ENCODE measurements at places on chromosomes 11 and 22. TPM values are rescaled to one million over a fixed set of nuclear protein-coding genes. Genes with fewer than 3 reads are reported as not detected.

The NLRP6 gene
- total RNA-seq = not detected

The OR10A2 gene
- not detected for total RNA-seq

The FAM181B gene
- total RNA-seq = not detected

The ALDH3B1 gene
- total RNA-seq = 0.51 TPM

The RASL10A gene
- 4.3 TPM for total RNA-seq

DNA sequence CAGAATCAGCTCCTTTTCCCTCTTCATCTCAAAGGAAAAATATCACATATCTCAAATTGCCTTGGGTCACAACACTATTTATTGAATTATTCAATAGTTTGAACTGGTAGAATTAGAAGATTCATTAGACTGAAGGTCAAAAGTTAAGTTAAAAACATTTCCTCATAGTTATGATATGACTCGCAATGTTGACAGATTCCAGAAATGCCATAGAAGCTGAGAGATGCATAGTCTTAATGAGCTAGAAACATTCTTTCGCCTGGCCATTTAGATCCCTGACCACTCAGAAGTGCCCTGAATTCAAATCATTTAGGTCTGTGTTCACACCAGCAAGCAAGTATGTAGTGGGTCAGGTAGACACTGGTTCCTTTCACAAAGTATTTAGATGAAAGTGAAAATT, 44.4 kb downstream of the FAT3 start:
- H3K27me3 ChIP-seq = no peaks in the 10 kb centered on the region
- DNase-seq = peak; percentile 23
- peak overlapping the region; percentile 60 for H3K27ac ChIP-seq
- H3K4me3 ChIP-seq = no peak overlapping the region
- peaks cover 20% of the 10 kb centered on the region for H3K4me1 ChIP-seq

GRCh38 chr22:30326255-30326705, 461 bp downstream of the TBC1D10A start:
- peak; percentile 22 for DNase-seq
- H3K36me3 ChIP-seq = peaks cover 7% of the 10 kb centered on the region
- H3K27me3 ChIP-seq = no peaks in the 10 kb centered on the region

DNA sequence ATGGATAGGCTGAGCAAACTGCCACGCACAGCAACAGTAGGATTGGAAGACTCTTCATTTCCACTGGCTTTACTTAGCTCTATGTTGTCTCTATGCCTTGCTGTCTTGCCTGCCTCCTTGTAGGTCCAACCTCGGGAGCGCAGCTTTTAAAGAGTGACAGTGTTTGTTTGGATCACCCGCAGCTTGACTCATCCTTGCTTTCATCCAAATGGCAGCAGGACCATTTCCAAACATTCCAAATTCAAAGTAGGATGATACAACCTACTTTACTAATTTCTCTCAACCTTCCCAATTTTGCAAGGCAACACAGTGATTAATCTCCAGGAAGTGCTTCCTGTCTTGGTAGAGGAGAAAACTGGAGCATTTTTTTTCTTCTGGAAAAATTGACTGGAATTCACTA, at the start of gene MMP3:
Gene MMP3, minus strand, starts transcription at position 121 of the 400 bp plus-strand sequence. Its CDS starts 63 bp downstream, at position 58.
- no peaks in the 10 kb centered on the region for H3K36me3 ChIP-seq
- no peak for DNase-seq
- peaks cover 37% of the 10 kb centered on the region for H3K4me1 ChIP-seq
- H3K4me3 ChIP-seq = no peak within 1 kb of the TSS

DNA sequence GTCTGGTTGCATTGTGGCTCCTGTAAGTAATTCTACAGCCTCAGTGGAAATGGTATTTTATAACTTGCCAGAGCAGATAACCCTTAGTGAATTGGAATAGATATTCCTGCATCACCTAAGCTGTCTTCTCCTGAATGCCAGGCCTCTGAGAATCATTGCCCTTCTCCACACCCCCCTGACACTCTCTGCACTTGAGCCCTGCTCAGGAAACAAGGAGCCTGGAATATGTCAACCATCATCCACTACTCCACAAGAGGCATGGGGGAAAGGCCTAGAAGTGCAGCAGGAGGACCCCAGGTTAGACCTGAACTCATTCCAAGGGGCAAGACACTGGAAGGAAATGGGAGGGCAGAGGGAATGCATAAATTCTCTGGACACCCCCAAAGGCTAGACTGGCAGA, 72.4 kb downstream of the DSCAML1 start:
- no peaks in the 10 kb centered on the region for H3K36me3 ChIP-seq
- H3K4me1 ChIP-seq = no peaks in the 10 kb centered on the region
- no peak for DNase-seq
- H3K27ac ChIP-seq = no peak overlapping the region
- H3K4me3 ChIP-seq = no peak overlapping the region
- no peaks in the 10 kb centered on the region for H3K27me3 ChIP-seq

- no peaks in the 10 kb centered on the region for H3K27me3 ChIP-seq
- peak; percentile 68 for DNase-seq
- peak overlapping the region; percentile 34 for H3K27ac ChIP-seq
- no peak overlapping the region for H3K4me3 ChIP-seq
- H3K36me3 ChIP-seq = peaks cover 28% of the 10 kb centered on the region
- peaks cover 13% of the 10 kb centered on the region for H3K4me1 ChIP-seq
Measured at GRCh38 chr11:36500315-36500721, 9.8 kb downstream of the TRAF6 start.

GRCh38 chr22:45499746-45500145, 2.9 kb upstream of the FBLN1 start:
- H3K4me3 ChIP-seq = no peak overlapping the region
- DNase-seq = peak; percentile 64
- no peaks in the 10 kb centered on the region for H3K36me3 ChIP-seq
